ENCODE measurements at places on chromosomes 4 and X.
A peak's percentile ranks its signal among the peaks of the same experiment; 100 is the strongest.

GRCh38 chr4:152269448-152270191 is 266.3 kb downstream of the FBXW7 start:
- DNase-seq, result no peak

- DNase-seq, result no peak
Measured at GRCh38 chr4:159018062-159018629, 84.7 kb upstream of the RAPGEF2 start.

- no peak for DNase-seq
Measured at GRCh38 chr4:108982402-108983185, 219.7 kb upstream of the ETNPPL start.

DNA sequence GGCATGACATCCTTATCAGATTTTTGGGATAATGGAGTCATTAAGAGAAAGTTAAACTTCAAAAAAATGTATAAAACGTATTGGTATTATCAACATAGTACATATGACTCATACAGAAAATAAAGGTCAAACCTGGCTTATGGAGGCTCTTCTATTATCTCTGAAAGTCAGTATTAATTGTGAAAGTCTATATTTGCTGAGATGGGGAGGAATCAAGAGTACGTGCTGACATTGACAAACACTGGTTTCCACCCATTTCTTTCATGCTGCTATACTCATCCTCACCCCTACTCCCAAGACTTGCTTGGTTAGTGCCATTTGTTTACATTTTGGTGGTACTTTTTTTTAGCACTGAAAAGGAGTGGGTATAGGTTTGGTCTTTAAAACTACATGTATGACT is 30.8 kb upstream of the PLA2G12A start:
- DNase-seq, result no peak

DNA sequence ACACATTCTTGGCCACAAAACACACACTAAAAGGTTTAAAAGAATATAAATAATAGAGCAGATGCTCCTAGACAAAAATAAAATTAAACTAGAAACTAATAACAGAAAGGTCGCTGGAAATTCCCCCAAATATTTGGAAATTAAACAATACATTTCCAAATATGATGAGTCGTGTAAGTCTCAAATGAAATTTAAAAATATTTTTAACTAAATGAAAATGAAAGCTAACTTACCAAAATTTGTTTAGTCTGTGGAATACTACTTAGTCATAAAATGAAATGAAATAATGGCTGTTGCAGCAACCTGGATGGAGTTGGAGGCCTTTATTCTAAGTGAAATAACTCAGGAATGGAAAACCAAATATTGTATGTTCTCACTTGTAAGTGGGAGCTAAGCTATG is 20.6 kb upstream of the GUCY1A1 start:
- DNase-seq, result no peak

GRCh38 chrX:134074151-134074550 is 88.8 kb upstream of the GPC3 start:
- DNase-seq, result no peak

GRCh38 chrX:104318330-104319009 is 63.7 kb upstream of the ESX1 start:
- no peak for DNase-seq

DNA sequence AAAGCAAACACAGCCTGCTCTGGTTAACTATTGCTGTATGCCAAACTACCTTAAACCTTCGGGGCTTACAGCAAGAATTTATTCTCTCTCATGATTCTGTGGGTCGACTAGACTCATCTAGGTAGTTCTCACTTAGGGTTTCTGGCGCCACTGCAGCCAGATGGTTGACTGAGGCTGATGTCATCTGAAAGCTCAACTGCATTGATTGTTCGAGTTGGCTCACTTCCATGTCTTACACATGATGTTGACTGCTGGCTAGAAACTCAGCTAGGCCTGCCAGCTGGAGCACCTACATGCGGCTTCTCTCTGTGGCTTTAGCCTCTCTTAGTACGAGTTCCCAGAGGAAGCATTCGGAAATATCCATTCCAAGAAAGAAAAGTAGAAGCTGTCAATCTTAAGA is 103.2 kb downstream of the SRPX start:
- DNase-seq, result no peak

- peak; percentile 8 for DNase-seq
Measured at GRCh38 chr4:154626793-154627484, 14.5 kb upstream of the FGG start.

DNA sequence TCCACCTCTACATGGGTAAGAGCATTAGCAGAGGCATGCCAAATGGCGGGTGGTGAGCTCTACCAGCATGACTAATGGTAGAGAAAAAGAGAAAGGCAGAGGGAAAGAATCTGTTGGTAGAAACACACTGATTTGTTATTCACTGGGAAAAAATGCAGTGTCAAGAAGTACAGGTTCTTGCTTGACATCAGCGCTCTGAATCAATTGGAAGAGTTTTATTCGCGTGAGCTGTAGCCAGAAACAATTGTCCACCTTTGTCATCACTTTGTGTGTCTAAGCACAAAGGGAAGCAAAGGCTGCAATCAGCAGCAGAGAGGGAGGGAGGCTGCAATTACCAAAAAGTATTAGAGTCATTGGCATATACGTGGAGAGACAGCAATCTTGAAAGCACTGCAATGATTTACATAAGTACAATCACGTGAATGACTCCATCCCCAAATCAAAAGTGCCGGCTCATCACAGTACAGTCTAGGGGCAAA is 67.7 kb upstream of the HS3ST1 start:
- DNase-seq, result no peak

GRCh38 chrX:31293409-31293808 is 221.6 kb upstream of the FTHL17 start:
- DNase-seq, result no peak

DNA sequence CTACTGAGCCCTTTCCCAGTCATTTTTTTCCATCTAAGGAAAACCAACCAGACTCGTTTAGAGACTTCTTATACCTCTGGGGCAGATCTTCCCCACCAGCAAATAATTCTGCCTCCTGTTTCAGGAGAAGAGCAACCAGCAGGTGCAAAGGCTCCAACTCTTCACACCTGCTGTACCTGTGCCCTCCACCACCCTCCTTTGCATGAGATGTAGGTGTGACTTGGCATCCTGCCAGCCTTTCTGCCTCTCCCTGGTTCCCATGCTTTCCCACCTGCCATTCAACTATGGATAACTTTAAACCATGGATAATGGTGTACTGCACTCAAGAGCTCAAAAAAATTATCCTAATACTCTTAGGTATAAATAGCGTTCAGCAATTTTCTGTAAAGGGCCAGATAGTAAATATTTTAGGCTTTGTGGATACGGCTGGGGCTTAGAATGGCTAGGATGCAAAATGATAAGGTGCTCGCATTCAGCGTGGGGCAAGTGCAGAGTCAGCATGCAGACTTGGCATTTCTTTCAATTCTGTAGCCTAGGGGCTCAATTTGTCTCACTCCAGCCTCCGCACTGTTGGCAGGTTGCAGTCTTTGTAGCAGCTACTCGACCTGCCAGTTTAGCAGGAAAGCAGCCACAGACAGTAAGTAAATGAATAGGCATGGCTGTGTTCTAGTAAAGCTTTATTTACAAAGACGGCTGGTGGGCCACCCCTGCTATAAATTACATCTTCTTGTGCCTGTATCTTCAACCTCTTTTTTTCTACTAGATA is 79.8 kb downstream of the HCCS start:
- no peak for DNase-seq

DNA sequence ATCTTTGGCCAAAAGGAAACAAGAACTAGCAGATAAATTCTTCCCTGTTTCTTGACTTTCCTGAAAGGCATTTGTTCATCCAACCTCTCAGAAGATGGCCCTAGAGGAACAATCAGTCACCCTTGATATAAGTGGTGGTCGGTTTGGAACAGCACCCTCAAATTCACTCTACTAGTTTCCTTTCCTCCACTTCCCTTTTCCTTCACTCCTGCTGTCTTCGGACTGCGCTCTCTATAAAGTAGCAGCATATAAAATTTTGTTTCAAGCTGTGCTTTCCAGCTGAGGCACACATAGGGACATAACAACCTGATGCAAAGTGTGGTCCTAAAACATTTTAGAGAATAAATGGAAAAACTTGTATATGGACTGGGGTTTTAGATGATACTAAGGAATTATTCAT is 29.0 kb upstream of the MOB1B start:
- no peak for DNase-seq

- DNase-seq, result no peak
Measured at GRCh38 chr4:17058916-17059741, 160.7 kb upstream of the LDB2 start.

- DNase-seq, result no peak
Measured at GRCh38 chrX:18543738-18544137, 118.3 kb downstream of the CDKL5 start.

- peak; percentile 4 for DNase-seq
Measured at GRCh38 chr4:156223985-156224384, 270.3 kb upstream of the CTSO start.

DNA sequence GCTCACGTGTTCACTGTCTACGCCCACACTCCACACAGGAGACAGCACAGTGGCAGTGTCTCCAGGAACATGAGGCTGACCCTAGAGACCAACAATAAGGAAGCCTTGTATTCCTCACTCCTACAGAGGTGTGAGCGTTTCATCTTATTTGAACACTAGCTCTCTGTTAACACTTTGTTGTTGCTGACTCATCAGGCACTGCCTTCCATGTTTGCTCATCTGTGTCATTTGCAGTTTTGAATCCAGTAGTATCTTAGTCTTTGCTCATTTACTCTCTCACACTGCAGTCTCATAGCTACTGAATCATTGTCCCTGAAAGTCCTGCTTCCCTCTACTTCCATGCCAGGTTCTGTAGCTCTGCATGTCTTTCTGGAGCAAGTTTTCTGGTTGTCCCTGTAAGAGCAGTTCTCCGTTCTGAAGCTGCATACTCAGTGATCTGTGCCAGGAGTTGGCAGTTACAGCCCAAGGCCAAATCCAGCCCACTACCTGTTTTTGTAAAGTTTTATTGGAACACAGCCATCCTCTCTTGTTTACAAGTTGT is 80.3 kb upstream of the DCLK2 start:
- DNase-seq, result no peak

GRCh38 chr4:91887926-91888325 is 415.8 kb upstream of the GRID2 start:
- DNase-seq, result no peak
